Naive thymus-derived CD8-positive, alpha-beta T cell (primary cell): ENCODE measurements at places on chromosomes 5 and 9.

GRCh38 chr5:19369048-19369447 lies 619.0 kb downstream of the CDH18 start:
- DNase-seq, result no peak

- no peak for DNase-seq
Observed at GRCh38 chr9:131289301-131290035, at the start of gene PLPP7. PLPP7 (plus strand) TSS chr9:131289723; CDS start chr9:131289998, 275 bp downstream.

GRCh38 chr5:154708846-154709245 lies 46.3 kb upstream of the LARP1 start:
- no peak for DNase-seq

GRCh38 chr9:72951520-72952380 lies 1.1 kb downstream of the ALDH1A1 start:
- DNase-seq, result no peak

- DNase-seq, result no peak
Observed at GRCh38 chr5:2352101-2352861, 399.2 kb downstream of the IRX2 start.
